ENCODE measurements at places on chromosomes 1 and 21.

- DNase-seq: peak; percentile 13
Observed at GRCh38 chr1:201184307-201185122, 6.1 kb upstream of the IGFN1 start.

GRCh38 chr1:77421504-77422233 lies 139.8 kb downstream of the AK5 start:
- no peak for DNase-seq

DNA sequence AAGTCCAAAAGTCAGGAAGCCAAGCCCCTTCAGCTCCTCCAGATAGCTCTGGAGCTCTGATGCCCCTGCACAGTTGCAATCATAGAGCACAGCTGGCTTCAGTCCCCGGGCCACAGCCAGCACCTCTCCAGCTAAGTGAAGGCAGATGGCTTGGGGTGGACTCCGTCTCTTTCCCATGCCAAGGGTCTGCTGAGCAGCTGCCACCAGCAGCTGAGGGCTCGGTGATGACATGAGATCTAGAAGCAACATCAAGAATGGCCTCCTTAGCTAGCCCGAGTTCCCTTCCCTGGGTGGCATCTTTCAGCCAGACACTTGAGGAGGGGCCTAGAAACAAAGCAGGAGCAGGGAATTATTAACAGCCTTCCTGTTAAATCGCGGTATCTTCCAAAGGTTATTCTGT lies 973 bp downstream of the C1orf74 start:
- DNase-seq: no peak

GRCh38 chr1:151007853-151008243 lies 401 bp upstream of the PRUNE1 start:
- DNase-seq: no peak

GRCh38 chr21:16956824-16957223 lies 556.0 kb upstream of the CXADR start:
- DNase-seq: no peak

GRCh38 chr1:214569357-214570004 lies 18.1 kb upstream of the PTPN14 start:
- no peak for DNase-seq

DNA sequence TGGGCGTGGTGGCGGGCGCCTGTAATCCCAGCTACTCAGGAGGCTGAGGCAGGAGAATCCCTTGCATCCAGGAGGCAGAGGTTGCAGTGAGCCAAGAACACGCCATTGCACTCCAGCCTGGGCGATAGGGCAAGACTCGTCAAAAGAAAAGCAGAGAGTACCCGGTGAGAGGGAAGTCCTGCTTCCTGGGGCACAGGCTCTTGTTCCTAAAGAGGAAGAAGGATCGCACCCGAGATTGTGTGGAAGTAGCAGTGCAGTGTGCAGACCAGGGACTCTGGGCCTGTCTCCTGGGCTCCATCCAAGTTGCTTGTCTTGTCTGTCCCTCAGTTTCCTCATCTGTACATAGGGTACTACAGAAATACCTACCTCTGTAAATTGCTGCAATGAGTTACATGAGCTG lies 29.6 kb downstream of the NBPF3 start:
- no peak for DNase-seq

DNA sequence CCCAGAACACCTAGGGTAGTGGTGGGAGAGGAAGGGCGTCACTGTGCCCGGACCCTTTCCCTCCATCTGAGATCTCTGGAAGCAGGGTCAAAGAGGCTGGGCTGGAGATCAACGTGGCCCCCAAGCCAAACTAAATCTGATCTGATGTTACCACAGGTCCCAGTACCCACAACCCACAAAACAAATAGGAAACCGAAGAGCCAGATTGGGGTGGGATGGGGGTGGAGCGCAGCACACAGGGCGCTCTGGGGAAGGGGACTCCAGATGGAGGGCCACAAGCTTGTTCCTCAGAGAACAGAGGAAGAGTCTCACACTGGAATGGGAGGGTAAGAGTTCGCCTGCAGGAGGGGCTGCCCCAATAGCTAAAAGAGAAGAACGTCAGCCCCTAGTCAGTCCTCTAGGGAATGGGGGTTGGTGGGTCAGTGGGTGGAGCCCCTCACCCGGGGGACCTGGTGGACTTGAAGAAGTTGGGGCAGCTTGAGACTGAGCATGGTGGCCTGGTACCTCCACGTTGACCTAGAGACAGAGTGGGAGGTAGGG lies 1.5 kb downstream of the PAQR6 start:
- no peak for DNase-seq

DNA sequence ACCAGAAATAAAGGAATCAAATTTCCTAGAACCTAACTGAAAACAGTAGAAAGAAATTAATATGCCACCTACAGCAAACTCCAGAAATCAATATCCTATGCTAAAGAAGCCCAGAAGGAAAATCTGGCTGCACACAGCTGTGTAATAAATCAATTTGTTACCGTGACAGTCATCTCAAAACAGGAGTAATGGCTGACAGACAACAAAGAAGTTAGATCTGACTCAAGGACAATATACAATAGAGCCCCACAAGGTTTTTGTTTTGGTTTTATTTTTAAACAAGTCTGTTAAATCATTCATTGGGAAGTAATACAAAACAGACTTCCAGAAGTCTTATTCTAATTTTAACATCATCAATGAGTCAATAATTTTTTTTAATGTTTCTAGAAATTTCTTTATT lies 168.4 kb downstream of the RERE start:
- no peak for DNase-seq

DNA sequence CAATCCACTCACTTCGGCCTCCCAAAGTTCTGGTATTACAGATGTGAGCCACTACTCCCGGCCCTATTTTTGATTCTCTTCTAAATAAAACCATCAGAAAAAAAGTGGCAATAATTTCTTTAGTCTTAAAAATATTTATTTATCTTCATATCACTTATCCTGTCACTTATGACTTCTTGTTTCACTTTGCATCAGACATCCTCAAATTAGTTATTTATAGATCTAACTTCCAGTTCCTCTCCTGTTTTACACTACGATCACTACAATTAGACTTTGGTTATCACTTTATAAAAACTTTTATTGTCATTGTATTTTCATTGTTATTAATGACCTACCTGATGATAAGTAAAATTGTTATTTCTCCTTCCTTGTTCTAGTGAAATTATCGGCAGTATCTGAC lies 783.4 kb upstream of the BRINP3 start:
- no peak for DNase-seq

Data from NCI-H2081 (cell line).